Naive thymus-derived CD8-positive, alpha-beta T cell (primary cell): ENCODE measurements at places on chromosomes 5 and 9. TPM values are rescaled to one million over a fixed set of nuclear protein-coding genes. Genes with fewer than 3 reads are reported as not detected.
A peak's percentile ranks its signal among the peaks of the same experiment; 100 is the strongest.

The SLC28A3 gene
- not detected for total RNA-seq

GRCh38 chr5:159286420-159287035 lies 23.4 kb downstream of the UBLCP1 start:
- no peak overlapping the region for H3K4me3 ChIP-seq
- H3K36me3 ChIP-seq: no peaks in the 10 kb centered on the region
- H3K4me1 ChIP-seq: no peaks in the 10 kb centered on the region
- DNase-seq: peak; percentile 27

GRCh38 chr5:34053133-34053532 lies 10.1 kb upstream of the C1QTNF3 start:
- no peaks in the 10 kb centered on the region for H3K27me3 ChIP-seq
- no peak overlapping the region for H3K27ac ChIP-seq
- no peak for DNase-seq
- H3K4me3 ChIP-seq: no peak overlapping the region
- peaks cover 18% of the 10 kb centered on the region for H3K36me3 ChIP-seq
- H3K4me1 ChIP-seq: no peaks in the 10 kb centered on the region

DNA sequence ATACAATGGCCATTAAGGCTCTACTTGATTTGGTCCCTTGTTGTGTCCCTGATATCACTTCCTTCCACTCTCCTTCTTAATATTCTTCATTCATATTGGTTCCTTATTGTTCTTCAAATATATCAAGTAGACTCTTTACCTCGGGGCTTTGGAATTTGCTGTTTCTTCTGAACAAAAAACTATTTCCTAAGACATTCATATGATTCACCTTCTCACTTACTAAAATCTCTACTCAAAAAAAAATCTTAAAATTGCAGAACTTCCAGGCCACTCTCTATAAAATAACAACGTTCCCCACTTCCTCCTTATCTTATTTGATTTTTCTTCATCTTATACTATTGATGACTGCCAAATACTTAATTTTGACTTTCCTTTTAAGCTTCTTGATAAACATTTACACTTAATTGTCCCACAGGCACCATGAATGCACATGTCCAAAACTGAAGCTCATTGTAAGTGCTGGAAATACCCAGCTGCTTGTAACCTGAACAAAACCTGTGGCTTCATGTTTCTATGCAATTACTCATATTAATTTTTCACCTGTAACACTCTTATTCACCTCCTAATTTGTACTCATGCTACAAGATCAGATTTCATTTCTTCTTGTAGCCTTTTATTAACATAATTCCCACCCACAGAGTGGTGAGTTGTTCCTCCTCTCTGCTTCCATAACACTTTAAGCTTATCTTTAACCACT lies 58.4 kb upstream of the NUDT12 start:
- no peak for DNase-seq
- H3K4me3 ChIP-seq: no peak overlapping the region
- H3K4me1 ChIP-seq: no peaks in the 10 kb centered on the region
- no peak overlapping the region for H3K27ac ChIP-seq
- H3K36me3 ChIP-seq: no peaks in the 10 kb centered on the region

DNA sequence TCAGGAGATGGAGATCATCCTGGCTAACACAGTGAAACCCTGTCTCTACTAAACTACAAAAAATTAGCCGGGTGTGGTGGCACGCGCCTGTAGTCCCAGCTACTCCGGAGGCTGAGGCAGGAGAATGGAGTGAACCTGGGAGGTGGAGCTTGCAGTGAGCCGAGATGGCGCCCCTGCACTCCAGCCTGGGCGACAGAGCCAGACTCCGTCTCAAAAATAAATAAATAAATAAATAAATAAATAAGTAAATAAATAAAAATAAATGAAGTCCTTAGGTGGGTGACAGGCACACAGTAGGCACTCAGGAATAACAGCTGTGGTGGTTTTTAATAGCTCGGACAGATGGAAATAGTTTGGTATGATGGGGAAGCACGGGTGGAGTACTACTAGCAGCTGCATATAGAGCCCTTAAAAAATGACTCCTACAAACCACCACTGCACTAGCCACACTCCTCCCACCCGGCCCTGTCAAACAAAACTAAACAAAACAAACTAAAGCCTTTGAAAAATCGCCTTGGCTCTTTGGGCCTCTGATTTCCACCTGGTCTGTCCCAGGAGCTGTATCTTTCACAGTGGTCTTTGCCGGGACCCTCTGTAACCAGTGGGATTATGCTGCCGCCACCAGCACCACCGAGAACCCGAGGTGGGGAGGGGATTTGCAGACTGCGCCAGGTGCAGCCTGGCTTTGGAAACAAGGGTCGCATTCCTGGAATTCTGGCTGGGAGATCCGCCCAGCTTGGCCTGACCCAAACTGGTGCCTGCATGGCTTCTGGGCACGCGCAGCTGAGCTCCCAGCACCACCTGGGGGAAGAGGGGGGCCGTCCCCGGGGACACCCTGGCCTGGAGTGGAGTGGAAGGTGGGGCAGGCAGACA lies 5.1 kb upstream of the WDR5 start:
- no peaks in the 10 kb centered on the region for H3K36me3 ChIP-seq
- no peak for DNase-seq
- H3K27ac ChIP-seq: no peak overlapping the region
- H3K4me3 ChIP-seq: no peak overlapping the region
